ENCODE measurements at places on chromosomes 12 and 14.

DNA sequence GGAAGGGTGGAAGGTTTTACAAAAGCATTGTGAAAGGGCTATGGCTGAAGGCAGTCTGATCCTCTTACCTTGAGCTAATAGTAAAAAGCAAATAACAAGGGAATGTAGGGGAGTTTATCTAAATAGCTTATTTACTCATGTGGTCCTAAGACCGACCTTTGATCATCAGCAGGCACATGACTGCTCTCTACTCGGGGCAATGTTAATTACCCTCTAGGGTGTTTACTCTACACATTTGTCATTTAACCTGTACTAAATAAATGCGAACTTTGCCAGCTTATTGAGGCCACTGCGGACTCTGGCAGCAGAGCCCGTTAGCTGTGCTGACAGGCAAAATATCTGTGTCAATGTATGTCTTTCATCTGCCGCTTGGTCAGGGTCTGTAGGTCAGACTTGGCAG lies 768.3 kb upstream of the ATXN7L3B start:
- no peak for DNase-seq

DNA sequence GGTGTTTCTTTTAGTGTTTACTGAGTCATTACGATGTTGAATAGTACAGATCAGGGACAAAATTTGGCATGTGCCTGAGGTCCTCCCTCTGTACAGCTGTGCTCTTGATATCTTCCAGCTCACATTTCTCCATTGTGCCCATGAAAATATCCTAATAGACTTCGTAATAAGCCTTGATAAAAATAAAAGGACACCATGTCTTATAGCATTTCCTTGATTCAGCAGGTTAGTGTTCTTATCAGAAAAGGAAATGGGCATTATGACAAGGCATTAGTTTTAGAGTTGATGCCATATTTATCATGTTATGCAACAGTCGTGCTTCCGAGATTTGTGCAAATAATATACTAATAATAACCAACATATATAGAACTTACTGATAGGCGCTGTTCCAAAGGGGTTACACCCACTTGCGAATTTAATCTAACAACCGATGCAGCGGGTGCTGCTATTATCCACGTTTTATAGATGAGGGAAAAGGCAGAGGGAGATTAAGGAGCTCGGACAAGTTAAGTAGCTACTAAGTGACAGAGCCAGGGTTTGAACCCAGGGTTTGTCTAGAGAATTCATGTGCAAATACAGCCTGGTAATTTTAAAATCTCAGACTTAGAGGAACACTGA lies 15.1 kb upstream of the WNK1 start:
- DNase-seq: no peak

DNA sequence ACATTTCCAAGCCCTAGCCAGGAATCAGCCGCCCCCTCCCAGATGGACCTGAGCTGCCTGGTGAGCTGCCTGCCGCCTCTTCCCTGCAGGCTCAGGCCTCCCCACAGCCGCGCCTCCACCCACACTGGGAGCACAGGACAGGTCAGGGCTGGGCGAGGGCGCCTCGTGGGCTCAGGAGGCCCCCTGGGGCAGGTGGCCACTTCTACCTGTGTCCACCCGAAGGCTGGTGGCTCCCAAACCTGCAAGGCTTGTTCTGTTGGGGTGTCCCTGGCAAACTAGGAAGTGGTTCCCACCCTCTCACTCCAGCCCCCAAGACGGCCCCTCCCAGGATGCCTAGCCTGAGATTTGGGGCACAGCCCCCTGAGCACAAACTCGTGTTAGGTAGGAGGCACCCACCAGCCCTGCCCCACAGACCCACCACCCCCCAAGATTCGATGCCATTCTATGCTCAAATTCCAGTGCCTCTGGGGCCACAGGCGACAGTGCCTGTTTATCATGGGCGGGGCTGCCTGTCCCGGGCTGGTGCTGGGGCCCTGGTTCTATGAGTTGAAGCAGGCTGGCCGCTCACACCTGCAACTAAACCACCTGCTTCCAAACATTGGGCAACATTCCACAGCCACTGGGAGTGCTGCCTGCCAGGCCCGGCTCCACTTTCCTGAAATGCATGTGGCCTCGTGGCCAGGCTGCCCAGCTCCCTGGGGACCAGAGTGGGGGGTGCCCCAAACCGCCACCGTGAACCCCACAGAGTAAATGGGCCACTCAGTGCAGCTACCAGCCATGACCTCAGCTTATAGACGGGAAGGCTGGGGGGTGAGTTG lies 6.8 kb downstream of the MMP17 start:
- no peak for DNase-seq

DNA sequence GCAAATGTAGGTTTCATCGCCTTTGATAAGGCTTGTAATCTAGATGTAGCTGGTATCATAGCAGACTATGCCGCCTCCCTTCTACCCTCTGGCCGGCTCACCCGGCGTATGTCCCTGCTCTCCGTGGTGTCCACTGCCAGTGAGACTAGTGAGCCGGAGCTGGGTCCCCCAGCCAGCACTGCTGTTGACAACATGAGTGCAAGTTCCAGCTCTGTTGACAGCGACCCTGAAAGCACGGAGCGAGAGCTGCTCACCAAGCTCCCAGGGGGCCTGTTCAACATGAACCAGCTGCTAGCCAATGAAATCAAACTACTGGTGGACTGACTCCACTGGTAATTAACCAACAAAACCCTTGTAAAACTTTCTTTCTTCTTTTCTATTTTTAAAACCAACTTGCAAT lies 49.0 kb upstream of the A2ML1 start:
- DNase-seq: no peak

DNA sequence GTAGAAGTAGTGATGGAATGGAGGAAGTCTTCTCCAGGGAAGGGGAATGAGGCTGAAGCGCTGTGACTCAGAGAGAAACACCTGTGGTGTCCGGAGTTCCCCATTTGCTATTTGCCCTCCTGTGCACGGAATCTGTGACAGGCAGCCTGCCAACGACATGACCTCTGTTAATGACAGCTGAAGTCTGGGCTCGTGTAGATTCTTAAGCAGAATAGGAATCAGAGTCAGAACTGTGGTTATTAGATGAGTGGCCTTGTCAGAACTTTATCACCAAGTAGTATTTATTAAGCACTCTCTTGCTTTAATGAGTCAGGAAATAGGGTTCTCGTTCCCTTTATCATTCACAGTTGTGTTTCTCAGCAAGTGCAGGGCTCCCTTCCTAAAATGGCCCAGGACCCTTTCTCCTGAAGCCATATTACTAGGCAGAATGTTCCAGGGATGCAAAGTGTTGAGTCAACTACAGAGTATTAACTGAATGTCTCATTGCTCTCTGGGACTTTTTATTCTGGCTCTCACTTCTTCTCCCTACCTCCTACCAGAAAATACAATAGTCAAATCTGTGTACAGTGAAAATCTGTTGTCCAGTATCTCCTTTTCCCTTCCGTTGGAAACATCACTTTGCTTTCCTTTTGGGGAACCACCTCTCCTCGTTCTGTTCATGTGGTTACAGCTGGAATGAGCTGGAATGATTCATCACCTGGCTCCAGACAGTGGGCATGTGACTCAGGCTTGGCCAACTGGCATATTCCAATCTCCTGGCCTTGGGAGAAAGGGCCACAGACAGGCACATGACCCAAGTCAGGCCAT lies 77.8 kb upstream of the MAX start:
- peak; percentile 86 for DNase-seq

DNA sequence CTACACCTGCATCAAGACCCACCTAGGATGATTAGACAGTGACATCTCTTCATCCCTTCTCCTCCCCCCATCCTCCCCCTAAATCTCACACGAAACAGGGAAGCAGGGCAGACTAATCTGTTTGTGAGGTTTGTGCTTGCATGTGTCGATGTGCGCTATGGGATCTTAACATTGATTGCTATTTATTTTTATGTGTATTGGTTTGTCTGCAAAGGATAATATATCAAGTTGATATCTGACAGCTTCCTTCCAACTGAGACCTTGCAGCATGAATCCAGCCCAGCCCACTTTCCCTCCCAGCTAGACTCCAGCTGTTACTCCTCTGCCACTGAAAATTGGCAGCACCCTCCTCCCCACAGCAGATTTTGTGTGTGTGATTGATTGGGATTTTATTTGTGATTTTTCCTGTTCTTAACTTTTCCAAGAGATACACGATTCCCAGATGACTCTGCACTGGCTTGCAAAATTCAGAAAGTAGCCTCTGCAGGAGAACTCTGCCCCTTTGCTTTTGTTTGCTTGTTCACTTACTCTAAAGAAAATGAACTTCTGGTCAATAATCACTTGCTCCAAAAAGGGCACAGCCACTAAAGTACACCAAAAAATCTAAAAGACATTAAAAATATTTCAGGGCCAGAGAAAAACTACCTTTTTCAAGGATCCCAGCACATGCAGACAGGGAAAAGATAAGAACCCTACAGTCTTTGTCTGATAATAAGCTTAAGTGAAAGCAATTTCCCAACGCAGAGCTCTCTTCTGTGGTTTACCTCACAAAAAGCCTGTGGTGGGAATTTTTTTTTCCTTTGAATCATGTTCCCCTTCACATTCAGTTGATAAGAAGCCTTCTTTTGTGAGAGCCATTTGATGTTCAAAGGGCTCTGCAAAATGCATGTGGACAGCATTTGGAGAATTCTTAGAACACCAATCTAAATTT lies 222.1 kb downstream of the RPS29 start:
- no peak for DNase-seq

GRCh38 chr12:71447691-71448132 lies 8.1 kb downstream of the LGR5 start:
- no peak for DNase-seq

GRCh38 chr12:115895247-115895646 lies 382.2 kb downstream of the MED13L start:
- no peak for DNase-seq

GRCh38 chr14:75081660-75082229 lies 12.3 kb downstream of the ZC2HC1C start:
- DNase-seq: no peak

GRCh38 chr12:12461923-12462315 lies 100.7 kb downstream of the DUSP16 start:
- DNase-seq: no peak

- DNase-seq: peak; percentile 84
Measured at GRCh38 chr12:48903982-48904411, 21.3 kb downstream of the FKBP11 start.

DNA sequence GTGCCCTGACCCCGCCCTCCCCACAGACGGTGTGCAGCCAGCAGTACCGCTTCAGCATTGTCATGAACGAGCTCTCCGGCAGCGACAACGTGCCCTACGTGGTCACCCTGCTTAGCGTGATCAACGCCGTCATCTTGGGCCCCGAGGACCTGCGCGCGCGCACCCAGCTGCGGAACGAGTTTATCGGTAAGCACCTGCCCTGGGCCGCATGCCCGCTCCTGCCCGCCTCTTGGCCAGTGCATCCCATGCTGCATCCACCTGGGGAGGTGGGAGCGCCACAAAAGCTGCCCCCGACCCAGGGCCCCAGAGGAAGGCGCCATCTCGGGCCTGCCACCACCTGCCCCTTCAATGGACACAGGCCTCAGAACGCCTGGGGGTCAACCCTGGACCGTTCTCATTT lies 13.9 kb downstream of the INF2 start:
- DNase-seq: no peak

GRCh38 chr14:59510001-59510400 lies 25.7 kb downstream of the JKAMP start:
- no peak for DNase-seq

- no peak for DNase-seq
Measured at GRCh38 chr12:115944837-115945490, 332.5 kb downstream of the MED13L start.

GRCh38 chr12:55400229-55400628 lies at the start of gene OR6C65:
OR6C65 (plus strand) TSS chr12:55400529; CDS start chr12:55400529, 0 bp downstream.
- DNase-seq: no peak

DNA sequence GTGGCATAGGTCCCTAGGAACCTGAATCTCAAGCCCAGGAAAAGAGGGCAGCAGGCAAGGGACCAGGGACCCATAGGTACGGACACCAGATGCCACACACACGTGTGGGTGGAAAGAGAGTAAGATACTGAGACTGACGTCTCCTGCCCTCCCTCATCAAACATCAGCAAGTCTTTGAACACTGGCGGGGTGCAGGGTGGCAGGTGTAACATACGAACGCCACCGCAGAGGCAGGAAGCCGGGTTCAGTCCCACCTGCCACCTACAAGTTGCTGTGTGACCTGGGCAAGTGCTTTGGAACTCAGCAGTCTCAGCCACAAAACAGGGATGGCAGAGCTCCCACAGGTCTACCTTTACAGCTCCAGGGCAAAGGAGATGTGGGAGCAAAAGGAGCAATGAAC lies 11.1 kb downstream of the ACTN1 start:
- no peak for DNase-seq

GRCh38 chr12:39617887-39618286 lies 1.7 kb downstream of the ABCD2 start:
- DNase-seq: no peak

GRCh38 chr12:24752763-24753462 lies 196.0 kb downstream of the BCAT1 start:
- DNase-seq: no peak

- no peak for DNase-seq
Measured at GRCh38 chr12:86138770-86139169, 117.4 kb downstream of the MGAT4C start.

- DNase-seq: no peak
Measured at GRCh38 chr14:69931960-69932359, 52.7 kb downstream of the SMOC1 start.

GRCh38 chr12:1318327-1319031 lies 275.9 kb downstream of the FBXL14 start:
- DNase-seq: peak; percentile 55

GRCh38 chr12:106145539-106146447 lies 7.0 kb upstream of the NUAK1 start:
- peak; percentile 56 for DNase-seq

DNA sequence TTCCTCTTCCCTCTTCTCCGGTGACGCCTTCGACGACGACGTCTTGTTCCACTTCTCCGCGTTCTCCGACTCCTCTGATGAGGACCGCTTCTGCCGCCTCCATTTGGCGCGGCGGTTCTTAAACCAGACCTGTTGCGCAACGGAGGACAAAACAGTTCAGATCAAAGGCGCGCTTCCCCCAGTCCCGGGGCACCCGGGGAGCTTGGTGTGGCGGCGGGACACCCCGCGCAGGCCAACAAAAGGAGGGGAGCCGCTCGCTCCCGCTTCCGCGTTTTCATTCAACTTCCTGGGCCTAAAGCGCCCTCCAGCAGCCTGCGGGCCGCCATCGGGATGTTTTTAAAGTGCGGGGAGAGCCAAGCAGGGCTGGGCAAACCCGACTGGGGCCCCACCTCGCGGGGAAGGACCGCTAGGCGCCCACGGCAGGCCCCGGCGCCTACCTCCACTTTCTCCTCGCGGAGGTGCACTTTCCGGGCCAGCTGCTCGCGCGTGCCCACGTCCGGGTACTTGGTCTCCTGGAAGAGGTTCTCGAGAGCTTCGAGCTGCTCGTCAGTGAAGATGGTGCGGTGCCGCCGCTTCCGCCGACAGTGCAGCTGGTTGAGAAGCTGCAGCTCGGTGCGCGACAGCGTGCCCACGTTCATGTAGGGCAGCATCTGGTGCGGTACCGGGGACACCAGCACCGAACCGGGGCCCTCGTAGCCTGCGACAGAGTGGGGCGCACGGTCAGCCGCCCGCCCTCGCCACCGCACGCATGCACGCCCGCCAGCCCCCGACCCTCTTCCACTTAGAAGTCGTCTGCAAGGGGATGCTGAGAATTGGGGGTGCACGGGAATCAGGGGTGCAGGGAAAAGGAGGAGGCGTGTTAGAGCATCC lies 1.2 kb downstream of the GSC start:
- peak; percentile 1 for DNase-seq

Measured in fibroblast of upper back skin (primary cell).